ENCODE measurements at places on chromosomes 5 and 9. TPM values are rescaled to one million over a fixed set of nuclear protein-coding genes. Genes with fewer than 3 reads are reported as not detected.

DNA sequence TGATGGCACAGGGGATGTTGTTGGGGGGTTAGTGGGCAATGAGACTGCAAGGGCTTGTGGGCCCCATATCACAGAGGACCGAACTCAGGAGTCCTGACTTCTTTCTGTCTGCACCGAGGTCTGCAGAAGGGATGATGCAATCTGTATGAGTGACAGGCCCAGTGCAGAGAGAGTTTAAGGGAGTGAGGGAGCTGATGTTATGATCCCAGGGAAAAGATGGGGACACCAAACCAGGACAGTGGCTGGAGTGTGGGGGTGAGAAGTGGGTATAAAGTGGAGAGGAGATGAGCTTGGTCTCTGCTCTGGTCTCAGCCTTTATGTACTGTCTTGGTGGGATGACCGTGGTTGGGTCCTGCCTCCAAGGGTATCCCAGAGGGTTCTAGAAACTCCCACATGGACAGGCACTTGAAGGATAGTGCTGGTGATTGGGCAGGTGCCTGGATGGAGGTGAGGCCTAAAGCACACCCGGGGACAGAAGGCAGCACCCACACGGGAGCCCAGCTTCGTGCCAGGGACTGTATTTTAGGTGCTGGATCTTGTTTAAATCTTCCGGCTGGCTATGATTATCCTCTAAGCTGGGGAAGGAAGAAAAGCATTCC is 21.9 kb downstream of the GSN start:
- H3K36me3 ChIP-seq, result no peaks in the 10 kb centered on the region
- H3K4me1 ChIP-seq, result peaks cover 96% of the 10 kb centered on the region
- no peaks in the 10 kb centered on the region for H3K27me3 ChIP-seq
- peak overlapping the region; percentile 14 for H3K4me3 ChIP-seq
- no peak for DNase-seq
- H3K27ac ChIP-seq, result peak overlapping the region; percentile 97

- no peaks in the 10 kb centered on the region for H3K4me1 ChIP-seq
- H3K4me3 ChIP-seq, result no peak overlapping the region
- peak overlapping the region; percentile 86 for H3K27ac ChIP-seq
- H3K36me3 ChIP-seq, result peaks cover 24% of the 10 kb centered on the region
Measured at GRCh38 chr5:147403651-147404640, 105.9 kb downstream of the DPYSL3 start.

GRCh38 chr5:52964138-52964537 is 25.0 kb upstream of the ITGA2 start:
- H3K36me3 ChIP-seq, result no peaks in the 10 kb centered on the region
- DNase-seq, result no peak
- no peaks in the 10 kb centered on the region for H3K4me1 ChIP-seq
- H3K27me3 ChIP-seq, result no peaks in the 10 kb centered on the region
- H3K27ac ChIP-seq, result no peak overlapping the region

DNA sequence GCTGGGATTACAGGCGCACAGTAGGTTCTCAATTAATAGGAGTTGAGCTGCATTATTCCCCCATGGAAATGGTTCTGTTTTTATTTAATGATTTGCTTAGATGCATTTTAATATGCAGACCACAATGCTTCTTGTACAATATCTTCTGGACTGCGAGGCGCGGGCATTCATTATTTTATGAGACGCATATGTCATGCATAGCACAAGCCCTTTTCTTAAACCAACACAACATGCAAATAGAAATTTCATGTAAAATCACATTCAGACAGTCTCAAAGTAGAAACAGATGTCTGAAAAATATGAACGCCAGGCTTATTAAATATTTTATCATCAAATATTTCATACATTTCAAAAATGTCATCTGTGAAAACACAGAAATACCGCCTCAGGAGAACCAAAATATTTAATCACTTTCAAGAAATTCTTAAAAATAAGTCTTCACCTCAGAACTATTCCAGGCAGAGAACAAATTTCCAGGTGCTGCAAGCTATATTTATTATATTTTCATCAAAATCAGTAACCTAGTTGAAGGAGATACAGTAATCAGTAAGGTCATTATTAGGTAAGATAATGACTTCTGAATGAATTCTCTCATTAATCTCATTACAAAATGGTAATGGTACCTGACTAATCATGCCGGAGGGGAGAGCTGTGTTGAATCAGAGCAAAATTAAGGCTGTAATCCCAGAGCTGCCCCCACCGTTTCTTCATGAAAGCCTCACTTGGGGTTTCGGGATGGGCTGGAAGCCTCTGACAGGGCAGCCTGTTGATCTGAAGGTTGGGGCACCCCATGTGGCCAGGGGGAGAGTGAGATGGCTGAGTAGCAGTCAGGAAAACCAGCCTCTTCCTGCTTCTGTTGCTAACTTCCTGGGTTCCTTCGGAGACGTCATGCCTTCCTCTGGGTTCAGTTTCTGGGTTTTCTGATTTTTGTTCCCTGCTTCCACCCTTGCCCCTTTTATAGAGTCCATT is 133.9 kb upstream of the ZNF618 start:
- H3K36me3 ChIP-seq, result no peaks in the 10 kb centered on the region
- no peak overlapping the region for H3K27ac ChIP-seq
- no peaks in the 10 kb centered on the region for H3K27me3 ChIP-seq
- no peak overlapping the region for H3K4me3 ChIP-seq
- no peak for DNase-seq

DNA sequence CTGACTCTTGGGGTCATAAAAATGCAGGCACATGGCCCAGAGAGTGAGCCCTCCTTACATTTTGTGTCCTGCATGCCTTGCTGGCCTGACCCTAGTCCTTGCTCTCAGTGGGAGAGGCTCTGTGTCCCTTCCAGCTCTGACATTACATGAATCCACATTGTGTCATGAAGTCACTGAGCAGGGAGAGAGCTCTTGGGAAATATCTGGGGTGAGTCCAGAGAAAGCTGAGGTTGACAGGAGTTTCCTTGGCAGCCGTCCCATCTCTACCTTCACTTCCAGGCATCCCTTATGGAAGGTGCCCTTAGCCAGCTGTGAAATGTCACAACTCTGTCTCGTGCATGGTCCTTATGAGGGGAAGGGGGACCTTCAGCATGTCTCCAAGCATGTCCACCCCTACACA is 41.0 kb downstream of the FAT2 start:
- no peaks in the 10 kb centered on the region for H3K4me1 ChIP-seq
- no peak for DNase-seq
- H3K36me3 ChIP-seq, result no peaks in the 10 kb centered on the region
- H3K4me3 ChIP-seq, result no peak overlapping the region
- no peak overlapping the region for H3K27ac ChIP-seq
- H3K27me3 ChIP-seq, result no peaks in the 10 kb centered on the region

DNA sequence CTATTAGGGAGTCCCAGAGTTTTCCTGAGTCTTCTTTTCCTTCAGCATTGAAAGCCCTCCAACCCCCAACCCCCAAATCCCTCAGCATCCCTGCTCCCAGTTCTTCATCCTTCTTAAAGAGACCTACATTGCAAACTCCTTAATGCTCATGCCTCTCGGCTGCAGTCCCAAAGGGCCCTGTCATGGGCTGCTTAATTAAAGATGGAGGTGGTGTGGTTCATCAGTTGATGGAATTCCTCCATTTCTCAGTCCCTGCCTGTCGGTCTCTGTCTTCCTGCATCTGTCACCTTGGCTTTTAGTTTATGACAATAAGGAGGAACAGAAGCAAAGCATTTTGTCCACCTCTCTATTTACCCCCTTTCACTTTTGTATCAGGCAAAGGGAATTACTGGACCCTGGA is 2.0 kb downstream of the FOXI1 start:
- H3K36me3 ChIP-seq, result no peaks in the 10 kb centered on the region
- H3K27ac ChIP-seq, result no peak overlapping the region
- no peak overlapping the region for H3K4me3 ChIP-seq
- no peaks in the 10 kb centered on the region for H3K4me1 ChIP-seq
- no peaks in the 10 kb centered on the region for H3K27me3 ChIP-seq

Gene IL7R
- total RNA-seq, result 3.1 TPM

Gene CNTNAP3B
- total RNA-seq, result 19.7 TPM

Gene GNA14
- 2.2 TPM for total RNA-seq

Gene DNM1
- total RNA-seq, result 2.5 TPM

Gene CMYA5
- total RNA-seq, result 1,199 TPM

Gene WASHC1
- 2.4 TPM for total RNA-seq

Gene PDE8B
- total RNA-seq, result 64.5 TPM

Measured in right atrium auricular region (tissue), 2 donors.